Activated effector memory CD4-positive, alpha-beta T cell treated with anti-CD3 and anti-CD28 coated beads, Interleukin-2, amount 50 U/mL, for 16 hours (primary cell): ENCODE measurements at places on chromosomes 13 and 19.

DNA sequence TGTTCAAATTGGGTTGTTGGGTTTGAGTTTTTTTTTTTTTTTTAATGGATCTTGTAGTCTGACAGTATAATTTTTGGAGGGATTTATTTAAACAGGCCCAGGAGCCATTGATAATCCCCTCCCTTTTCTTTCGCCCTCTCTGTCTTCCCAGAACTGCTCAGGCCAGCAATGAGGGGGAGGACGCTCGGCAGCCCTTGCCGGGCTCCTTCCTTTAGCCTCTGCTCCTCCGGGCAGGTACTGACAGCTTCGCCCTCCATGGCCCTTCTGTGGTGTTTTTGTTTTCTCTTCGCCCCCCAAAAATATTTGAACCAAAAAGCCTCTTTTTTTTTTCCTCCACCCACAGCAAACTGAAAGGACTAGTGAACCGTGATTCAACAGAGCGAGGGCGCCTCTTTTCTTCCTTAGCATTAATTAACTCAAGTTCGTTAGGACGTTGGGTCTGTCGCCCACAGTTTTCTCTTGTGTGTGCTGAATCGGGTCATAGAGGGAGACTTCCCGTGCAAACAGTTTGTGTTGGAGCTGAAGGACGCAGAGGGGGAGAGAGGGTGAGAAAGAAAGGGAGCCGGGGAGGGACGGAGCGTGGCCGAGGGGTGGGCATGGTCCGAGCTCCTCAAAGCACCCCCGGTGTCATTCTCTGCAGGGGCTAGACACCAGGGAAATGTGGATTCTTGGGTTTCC, 21.5 kb downstream of the NFIX start:
- DNase-seq, result no peak

GRCh38 chr13:34942732-34943435, 814 bp downstream of the NBEA start:
- DNase-seq, result peak; percentile 61

GRCh38 chr13:61768175-61768574, 352.5 kb upstream of the PCDH20 start:
- no peak for DNase-seq

- DNase-seq, result no peak
These were observed 735 bp downstream of the BRSK1 start for GRCh38 chr19:55284405-55285058.

- no peak for DNase-seq
These were observed 15.4 kb downstream of the DNASE2 start for GRCh38 chr19:12865746-12866415.

DNA sequence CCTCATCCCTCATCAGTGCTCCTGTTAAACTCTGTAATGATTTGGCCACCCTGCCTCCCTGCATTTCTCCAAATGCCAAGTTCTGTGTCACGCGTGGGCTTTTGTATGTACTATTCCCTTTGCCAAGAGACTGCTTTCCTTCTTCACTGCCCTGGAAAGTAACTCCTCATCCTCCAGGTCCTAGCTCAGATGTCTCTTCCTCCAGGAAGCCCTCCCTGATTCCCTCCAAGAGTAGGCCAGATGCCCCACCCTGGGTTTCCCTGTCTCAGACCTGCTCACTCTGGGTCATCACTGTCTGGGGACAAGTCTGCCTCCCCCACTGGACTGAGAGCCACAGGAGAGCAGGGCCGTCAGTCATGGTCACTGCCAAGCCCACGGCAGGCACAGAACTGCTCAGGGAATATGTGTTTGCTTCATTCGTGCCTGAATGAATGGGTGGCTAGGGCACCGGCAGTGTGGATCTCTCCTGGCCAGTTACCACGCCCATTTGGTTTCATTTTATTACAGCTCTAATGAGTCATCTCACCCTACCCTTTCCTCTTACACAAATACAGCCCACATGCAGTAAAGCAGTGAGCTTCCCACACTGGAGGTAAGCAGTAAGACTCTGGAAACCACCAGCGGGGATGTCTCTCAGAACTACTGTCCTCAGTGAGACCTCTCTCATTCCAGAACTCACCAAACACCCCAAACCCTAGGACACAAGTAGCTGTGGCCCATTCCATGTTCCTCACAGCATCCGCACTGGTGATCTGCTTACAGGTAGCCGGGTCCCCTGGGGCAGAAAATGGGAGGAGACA, 12.1 kb upstream of the GPR4 start:
- peak; percentile 73 for DNase-seq

DNA sequence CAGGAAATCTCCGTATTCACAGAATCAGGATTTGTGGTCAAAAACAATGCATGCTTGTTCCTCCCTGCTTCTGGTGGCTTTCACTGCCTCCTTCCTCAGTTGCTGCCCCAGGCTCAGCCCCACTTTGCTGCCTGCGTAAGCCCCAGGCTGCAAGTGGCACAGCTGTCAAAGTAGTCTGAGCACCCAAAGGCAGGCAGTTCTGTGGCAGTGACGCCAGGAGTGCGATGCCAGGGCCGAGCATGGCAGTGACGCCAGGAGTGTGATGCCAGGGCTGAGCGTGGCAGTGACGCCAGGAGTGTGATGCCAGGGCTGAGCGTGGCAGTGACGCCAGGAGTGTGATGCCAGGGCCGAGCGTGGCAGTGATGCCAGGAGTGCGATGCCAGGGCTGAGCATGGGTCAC, 77.3 kb upstream of the GPR183 start:
- no peak for DNase-seq

DNA sequence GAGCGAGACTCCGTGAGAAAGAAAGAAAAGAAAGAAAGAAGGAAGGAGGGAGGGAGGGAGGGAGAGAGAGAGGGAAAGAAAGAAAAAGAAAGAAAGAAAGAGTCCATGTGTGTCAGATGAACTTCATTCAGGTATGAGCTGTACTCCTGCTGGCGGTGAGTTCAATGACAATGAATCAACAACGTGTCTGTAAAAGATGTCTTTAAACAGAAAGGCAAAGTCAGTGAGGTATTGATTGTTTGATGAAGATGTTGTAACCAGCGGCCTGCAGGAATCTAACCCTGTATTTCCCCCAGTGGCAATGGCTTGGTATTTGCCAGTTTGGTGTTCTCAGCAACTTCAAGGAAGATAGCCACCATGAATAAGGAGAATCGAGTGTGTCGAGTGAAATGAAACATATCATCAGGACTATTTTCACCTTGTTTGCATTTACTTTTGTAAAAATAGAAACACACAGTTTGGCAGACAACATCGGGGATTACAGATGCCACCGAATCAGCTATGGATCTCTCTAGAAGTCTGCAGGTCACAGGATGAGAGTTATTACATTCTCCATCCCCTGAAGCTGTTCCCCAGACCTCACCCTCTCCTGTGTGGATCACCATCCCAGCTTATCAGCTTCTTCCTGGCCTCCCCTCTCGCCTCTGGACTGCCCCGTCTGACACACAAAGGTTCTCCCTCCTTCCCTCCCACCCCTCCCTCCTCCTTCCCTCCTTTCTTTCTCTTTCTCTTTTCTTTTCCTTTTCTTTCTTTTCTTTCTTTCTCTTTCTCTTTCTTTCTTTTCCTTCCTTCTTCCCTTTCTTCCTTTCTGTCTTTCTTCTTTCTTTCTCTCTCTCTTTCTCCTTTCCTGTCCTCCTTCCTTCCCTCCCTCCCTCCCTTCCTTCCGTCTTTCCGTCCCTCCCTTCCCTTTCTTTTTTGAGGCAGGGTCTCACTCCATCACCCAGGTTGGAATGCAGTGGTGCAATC, 8.2 kb upstream of the SBK3 start:
- DNase-seq, result no peak

DNA sequence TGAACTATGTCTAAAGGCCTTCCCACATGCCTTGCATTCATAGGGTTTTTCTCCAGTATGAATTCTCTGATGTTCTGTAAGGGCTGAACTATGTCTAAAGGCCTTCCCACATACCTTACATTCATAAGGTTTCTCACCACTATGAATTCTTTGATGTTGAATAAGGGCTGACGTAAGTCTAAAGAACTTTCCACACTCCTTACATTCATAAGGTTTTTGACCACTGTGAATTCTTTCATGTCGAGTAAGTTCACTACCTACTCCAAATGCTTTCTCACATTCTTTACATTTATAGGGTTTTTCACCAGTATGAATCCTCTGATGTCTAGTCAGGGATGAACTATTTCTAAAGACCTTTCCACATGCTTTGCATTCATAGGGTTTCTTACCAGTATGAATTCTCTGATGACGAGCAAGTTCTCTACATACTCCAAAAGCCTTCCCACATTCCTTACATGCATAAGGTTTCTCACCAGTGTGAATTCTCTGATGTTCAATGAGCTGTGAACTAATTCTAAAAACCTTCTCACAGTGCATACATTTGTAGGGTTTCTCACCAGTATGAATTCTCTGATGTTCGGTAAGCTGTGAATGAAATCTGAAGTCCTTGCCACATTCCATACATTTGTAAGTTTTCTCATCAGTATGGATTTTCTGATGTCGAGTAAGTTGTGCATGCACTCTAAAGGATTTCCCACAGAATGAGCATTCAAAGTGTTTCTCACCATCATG, 19.1 kb upstream of the ZNF260 start:
- DNase-seq, result no peak

DNA sequence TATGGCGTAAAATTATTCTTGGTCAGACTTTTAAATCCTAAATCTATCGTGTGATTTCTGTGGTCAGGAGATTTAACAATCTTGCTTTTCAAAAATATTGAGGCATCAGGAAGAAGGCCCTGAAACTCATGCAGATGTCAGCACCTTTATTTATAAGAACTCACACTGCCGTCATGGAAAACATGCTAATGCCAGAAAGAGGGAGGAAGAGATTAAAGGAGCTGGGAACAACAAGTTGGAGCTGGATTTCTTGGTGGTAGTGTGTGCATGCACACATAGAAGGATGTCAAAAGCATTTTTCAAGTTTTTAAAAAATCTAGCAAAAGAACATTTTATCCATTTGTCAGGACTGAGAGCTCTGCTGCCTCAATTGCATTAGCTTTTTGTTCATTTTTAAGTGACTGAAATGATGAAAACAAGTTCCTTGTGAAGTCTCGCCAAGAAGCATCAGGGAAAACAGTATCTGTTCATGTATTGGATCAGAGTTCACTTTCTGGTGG, 342.5 kb downstream of the SPRY2 start:
- no peak for DNase-seq
